ENCODE measurements at places on chromosomes 4 and X. TPM values are rescaled to one million over a fixed set of nuclear protein-coding genes. Genes with fewer than 3 reads are reported as not detected.

SLC6A14 gene
- polyA plus RNA-seq = not detected

PAGE2B gene
- 0.54 TPM for polyA plus RNA-seq

SLITRK4 gene
- polyA plus RNA-seq = 0.19 TPM

PARM1 gene
- polyA plus RNA-seq = 29.7 TPM

DMD gene
- polyA plus RNA-seq = 9.4 TPM
